ENCODE measurements at places on chromosomes 5 and 9.

- DNase-seq, result no peak
Observed at GRCh38 chr5:123119334-123119986, 30.4 kb downstream of the PRDM6 start.

- DNase-seq, result no peak
Observed at GRCh38 chr5:167920589-167920988, 370.9 kb upstream of the WWC1 start.

- DNase-seq, result no peak
Observed at GRCh38 chr5:68041293-68041692, 174.3 kb upstream of the PIK3R1 start.

GRCh38 chr5:60611099-60611740, 88.7 kb downstream of the DEPDC1B start:
- DNase-seq, result no peak

GRCh38 chr5:132799392-132799791, 13.7 kb upstream of the SOWAHA start:
- DNase-seq, result no peak

DNA sequence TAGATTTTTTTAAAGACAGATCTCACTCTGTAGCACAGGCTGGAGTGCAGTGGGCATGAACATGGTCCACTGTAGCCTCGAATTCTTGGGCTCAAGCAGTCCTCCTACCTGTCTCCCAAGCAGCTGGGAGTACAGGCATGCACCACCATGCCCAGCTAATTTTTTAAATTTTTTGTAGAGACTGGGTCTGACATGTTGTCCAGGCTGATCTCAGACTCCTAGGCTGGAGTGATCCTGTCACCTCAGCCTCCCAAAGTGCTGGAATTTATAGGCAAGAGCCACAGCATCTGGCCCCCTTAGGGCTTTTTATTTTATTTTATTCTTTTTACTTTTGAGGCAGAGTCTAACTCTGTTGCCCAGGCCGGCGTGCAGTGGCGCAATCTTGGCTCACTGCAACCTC, 56.4 kb downstream of the NSD1 start:
- no peak for DNase-seq

- DNase-seq, result no peak
Observed at GRCh38 chr5:116046823-116047222, 14.6 kb downstream of the ARL14EPL start.

- DNase-seq, result no peak
Observed at GRCh38 chr9:35933550-35934067, 24.3 kb downstream of the SPAAR start.

DNA sequence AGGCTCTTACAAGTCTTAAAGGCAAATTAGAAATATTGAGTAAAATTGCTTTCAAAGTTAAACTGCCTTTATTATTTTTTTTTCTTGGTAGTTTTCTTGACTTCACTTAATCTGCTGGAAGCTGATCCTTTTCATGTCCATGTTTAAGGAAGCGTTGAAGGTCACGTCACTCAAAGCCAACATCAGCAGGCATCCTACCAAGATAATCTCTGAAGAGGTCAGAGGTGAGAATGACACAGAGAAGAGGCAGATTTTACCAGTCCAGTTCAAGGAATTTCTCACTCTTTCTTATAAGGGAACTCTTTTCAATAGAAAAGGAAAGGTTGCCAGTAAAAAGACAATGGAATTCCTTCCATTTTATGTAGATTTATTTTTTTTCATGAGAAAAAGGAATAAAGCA, 259.8 kb downstream of the ANXA1 start:
- no peak for DNase-seq

GRCh38 chr9:16710888-16711287, 159.6 kb downstream of the BNC2 start:
- DNase-seq, result no peak

- DNase-seq, result no peak
Observed at GRCh38 chr9:68851657-68852056, 146.6 kb downstream of the PIP5K1B start.

DNA sequence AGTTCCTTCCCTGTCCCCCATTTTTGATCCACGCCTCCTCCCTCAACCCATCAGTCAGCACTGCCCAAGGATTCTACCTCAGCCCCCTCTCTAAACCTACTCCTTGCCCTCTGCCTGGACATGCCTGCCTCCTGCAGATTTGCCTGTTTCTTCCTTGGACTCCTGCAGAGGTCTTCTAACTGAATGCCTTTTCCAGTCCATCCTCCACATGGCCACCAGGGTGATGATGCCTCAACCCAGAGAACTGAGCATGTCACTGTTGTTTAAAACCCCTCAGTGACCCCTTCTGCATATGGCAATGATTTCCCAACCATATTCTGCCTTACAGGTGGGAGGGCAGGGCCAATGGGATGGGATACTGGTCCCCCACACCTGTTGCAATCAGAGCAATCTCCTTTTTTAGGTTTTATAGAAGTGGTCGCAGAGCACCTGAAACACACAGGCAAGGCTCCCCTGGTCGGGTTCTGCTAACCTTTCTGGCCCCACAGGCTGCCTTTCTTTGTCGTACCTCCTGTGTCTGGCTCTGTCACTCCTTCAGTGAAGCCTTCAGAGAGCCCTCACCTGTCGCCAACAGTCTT, 9.3 kb downstream of the PHYKPL start:
- no peak for DNase-seq
